ENCODE measurements at places on chromosomes 7 and 10. TPM values are rescaled to one million over a fixed set of nuclear protein-coding genes. Genes with fewer than 3 reads are reported as not detected.

HTR7 gene
- 1.1 TPM for total RNA-seq

DUS4L gene
- 12.6 TPM for total RNA-seq

FAM25G gene
- total RNA-seq: not detected

TMEM60 gene
- 23.4 TPM for total RNA-seq

HDAC9 gene
- total RNA-seq: 20.2 TPM

CD36 gene
- 2.6 TPM for total RNA-seq

FAM24B gene
- total RNA-seq: 9.0 TPM

NEUROG3 gene
- not detected for total RNA-seq

PPP1R9A gene
- 2.6 TPM for total RNA-seq

CHST12 gene
- total RNA-seq: 8.5 TPM

SLC26A3 gene
- not detected for total RNA-seq

KDM7A gene
- total RNA-seq: 7.1 TPM

SLC39A12 gene
- total RNA-seq: under 0.01 TPM

NET1 gene
- total RNA-seq: 24.0 TPM

FAM241B gene
- 0.87 TPM for total RNA-seq

CRYGN gene
- 0.25 TPM for total RNA-seq

RTKN2 gene
- 6.3 TPM for total RNA-seq

JCAD gene
- total RNA-seq: 2.5 TPM

LRIT1 gene
- not detected for total RNA-seq

IL6 gene
- 0.55 TPM for total RNA-seq

SLC18A3 gene
- total RNA-seq: not detected

KIF20B gene
- total RNA-seq: 14.6 TPM

AKR1B15 gene
- not detected for total RNA-seq

OPN4 gene
- total RNA-seq: not detected

CALML3 gene
- not detected for total RNA-seq

MRPS17 gene
- 13.9 TPM for total RNA-seq

SRRT gene
- total RNA-seq: 60.2 TPM

CLRN3 gene
- total RNA-seq: not detected
